ENCODE measurements at places on chromosomes 4 and X. TPM values are rescaled to one million over a fixed set of nuclear protein-coding genes. Genes with fewer than 3 reads are reported as not detected.

The GUCY1A1 gene
- total RNA-seq, result 23.6 TPM

The PNMA5 gene
- total RNA-seq, result not detected

DNA sequence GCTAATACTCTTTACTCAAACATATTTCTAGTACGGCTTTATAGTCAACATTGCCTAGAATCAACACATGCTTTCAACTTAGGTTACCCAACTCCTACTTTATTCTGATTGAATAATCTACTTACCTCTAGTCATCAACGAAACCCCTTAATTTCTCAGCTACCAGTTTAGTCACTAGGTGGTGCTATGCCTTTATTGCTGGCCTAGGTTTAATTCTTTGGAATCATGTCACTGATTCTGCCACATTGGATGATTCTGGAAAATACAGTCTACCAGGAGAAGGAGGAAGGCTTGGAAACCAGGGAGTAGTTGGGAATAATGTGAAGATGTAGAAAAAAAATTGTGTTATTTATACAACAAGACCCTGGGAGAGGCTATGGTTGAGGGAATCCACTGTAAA lies 167.7 kb downstream of the DCAF12L2 start:
- H3K27ac ChIP-seq, result no peak overlapping the region
- no peaks in the 10 kb centered on the region for H3K36me3 ChIP-seq
- no peak overlapping the region for H3K4me3 ChIP-seq
- no peaks in the 10 kb centered on the region for H3K4me1 ChIP-seq
- no peak for DNase-seq

DNA sequence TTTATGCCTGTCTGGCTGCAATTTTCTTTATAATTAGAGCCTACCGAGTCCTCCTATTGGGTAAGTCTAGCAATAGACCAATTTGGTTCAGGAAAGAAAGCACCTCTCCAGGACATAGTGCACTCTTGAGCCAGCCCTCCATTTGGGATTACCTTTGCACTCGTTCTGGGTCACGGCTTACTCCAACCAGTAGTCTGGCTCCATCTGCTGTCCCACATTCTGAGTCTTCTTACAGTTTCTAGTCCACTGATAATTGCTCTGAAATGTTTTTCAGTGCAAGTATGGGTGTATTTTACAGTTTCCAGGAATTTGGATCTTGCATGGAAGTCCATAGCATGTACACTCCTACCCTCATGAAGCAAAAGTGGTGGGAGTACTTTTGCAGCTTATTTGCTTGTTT lies 34.8 kb upstream of the USP51 start:
- peaks cover 24% of the 10 kb centered on the region for H3K27me3 ChIP-seq
- no peaks in the 10 kb centered on the region for H3K4me1 ChIP-seq
- no peak overlapping the region for H3K4me3 ChIP-seq

DNA sequence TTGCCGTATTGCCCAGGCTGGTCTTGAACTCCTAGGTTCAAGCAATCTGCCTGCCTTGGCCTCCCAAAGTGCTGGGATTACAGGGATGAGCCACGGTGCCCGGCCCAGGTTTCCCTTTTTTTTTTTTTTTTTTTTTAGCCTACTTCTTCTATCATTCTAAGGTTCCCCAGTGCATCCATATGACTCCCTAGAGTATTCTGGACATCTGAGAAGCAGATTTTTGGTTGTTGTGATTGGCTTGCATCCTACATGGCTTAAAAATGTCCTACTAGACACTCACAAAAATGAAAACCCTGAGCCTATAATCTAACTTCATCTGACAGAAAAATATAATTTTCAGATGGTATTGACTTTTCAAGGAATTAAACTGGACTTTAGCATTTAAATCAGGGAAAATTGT lies 41.7 kb downstream of the SMIM14 start:
- H3K4me1 ChIP-seq, result no peaks in the 10 kb centered on the region
- H3K4me3 ChIP-seq, result no peak overlapping the region

GRCh38 chr4:145298885-145299284 lies 118.5 kb upstream of the OTUD4 start:
- no peak overlapping the region for H3K4me3 ChIP-seq
- peak; percentile 12 for DNase-seq
- H3K36me3 ChIP-seq, result no peaks in the 10 kb centered on the region
- H3K4me1 ChIP-seq, result no peaks in the 10 kb centered on the region
- H3K27ac ChIP-seq, result no peak overlapping the region

GRCh38 chr4:87444741-87445140 lies 22.4 kb downstream of the NUDT9 start:
- no peaks in the 10 kb centered on the region for H3K4me1 ChIP-seq
- no peak overlapping the region for H3K27ac ChIP-seq
- no peak overlapping the region for H3K4me3 ChIP-seq
- DNase-seq, result no peak
- H3K27me3 ChIP-seq, result no peaks in the 10 kb centered on the region

GRCh38 chr4:4281787-4282186 lies 8.2 kb downstream of the LYAR start:
- no peaks in the 10 kb centered on the region for H3K27me3 ChIP-seq
- H3K36me3 ChIP-seq, result no peaks in the 10 kb centered on the region
- DNase-seq, result no peak
- no peak overlapping the region for H3K4me3 ChIP-seq
